ENCODE measurements at places on chromosomes 2 and 18. TPM values are rescaled to one million over a fixed set of nuclear protein-coding genes. Genes with fewer than 3 reads are reported as not detected.

DNA sequence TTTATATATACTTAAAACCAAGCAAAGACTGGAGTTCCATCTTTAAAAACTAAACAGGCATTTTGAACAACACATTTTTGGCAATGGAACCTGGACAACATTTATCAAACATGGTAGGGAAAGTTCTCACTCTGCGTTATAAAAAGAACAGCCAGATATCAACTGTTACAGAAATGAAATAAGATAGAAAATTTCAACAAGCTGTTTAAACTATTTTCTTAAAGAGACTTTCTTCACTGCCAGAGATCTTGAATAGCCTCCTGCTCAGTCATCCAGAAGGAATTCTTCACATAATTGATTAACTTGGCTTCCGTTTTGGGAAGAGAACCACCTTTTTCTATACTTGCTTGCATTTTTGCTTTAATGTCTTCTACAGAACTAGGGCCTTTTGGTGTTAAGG lies 166.0 kb upstream of the PIK3C3 start:
- no peak for DNase-seq

- DNase-seq = peak; percentile 19
Observed at GRCh38 chr2:196914867-196915460, 11.5 kb downstream of the PGAP1 start.

DNA sequence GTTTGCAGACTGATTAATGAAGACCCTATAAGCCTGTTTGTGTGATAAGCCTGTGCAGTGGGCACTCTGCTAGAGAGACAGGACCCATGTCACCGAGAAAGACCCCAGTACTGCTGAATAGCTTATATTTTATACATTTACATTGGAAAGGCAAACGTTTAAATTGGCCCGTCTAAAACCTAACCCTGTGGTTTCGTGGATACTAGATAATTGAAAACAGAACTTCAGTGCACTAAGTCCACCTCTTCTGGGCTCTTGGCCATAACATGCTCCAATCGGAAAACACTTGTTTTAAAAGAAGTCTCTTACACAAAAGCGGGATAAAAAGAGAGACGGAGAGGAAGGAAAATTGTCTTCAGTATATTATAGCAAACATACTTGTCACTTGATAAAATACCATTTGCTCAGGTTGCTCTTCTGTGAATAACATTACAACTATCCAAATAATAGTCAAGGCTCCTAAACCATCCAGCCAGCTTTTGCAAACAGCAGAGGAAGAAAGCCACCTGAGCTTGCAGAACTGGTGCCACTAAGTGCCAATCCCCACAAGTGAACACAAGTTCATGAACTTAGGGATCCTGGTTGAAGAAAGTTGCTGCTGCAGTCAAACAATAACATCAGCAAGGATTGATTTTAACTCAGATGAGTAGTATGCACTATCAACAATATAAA lies 218.4 kb upstream of the FN1 start:
- no peak for DNase-seq

- no peak for DNase-seq
Observed at GRCh38 chr18:79552696-79553095, 126.9 kb upstream of the CTDP1 start.

SERPINB3 gene
- total RNA-seq = not detected

All from GM12878 (cell line).